ENCODE measurements at places on chromosomes 5 and 9.

- no peak for DNase-seq
Observed at GRCh38 chr5:68540798-68541590, 325.4 kb downstream of the PIK3R1 start.

- DNase-seq, result no peak
Observed at GRCh38 chr5:113214606-113215323, 220.0 kb downstream of the TSSK1B start.

- no peak for DNase-seq
Observed at GRCh38 chr5:170633235-170634081, 129.6 kb downstream of the KCNIP1 start.

GRCh38 chr5:181224390-181225229 lies 1.5 kb downstream of the TRIM41 start:
- no peak for DNase-seq

GRCh38 chr5:32916648-32917047 lies 205.5 kb downstream of the NPR3 start:
- no peak for DNase-seq

DNA sequence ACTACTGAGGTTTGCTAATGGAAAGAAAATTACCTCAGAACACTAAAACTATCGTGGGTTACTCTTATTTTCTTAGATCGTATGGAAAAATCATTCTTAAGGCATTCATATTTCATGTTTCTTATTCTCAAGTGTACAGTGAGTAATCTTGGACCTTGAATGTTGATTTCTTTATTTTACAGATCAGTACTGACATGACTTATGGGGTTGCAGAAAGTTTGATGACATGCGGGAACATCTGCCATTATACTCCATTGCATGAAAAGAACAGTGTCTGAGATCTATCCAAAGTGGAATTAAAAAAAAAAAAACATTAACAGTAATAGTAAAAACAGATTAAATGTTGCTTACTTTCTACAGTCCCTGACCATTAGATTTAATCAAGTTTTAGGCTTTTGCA lies 1290.2 kb upstream of the WWC1 start:
- no peak for DNase-seq

DNA sequence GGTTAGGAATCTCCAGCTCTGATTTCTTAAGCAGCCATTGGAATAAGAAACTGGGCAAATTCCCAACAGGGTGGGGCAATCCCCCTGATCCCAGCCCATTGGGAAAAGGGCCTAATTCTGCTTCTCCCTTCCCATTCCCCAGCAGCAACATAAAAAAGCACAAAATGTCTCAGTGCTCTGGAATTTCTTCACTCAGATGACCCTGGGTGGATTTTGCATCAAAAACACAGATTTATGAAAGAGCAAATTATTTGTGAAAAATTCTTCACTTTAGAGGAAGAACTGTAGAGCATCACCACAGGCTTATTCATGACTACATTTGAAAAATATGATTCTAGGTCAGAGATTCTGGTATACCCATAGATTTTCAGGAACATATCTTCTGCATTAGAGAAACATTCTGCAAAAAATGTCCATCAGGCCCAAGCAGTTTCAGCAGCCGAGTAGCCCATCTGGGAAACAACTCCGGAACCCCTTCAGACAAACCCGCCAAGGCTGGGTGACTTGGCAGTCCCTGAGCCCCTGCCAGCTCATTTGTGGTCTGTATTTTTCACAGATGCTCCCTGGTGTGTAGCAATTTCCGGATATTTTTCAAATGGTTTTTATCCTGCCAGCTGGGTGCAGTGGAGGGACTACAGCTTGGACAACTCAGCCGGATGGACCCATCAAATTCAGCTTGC lies 102.1 kb upstream of the RANBP3L start:
- no peak for DNase-seq

GRCh38 chr9:34628656-34629490 lies at the start of gene ARID3C:
Gene ARID3C (minus strand): TSS chr9:34629066. CDS start chr9:34628014, 1,052 bp downstream.
- DNase-seq, result no peak

- no peak for DNase-seq
Observed at GRCh38 chr5:134547579-134547978, 22.1 kb downstream of the JADE2 start.

GRCh38 chr5:123157791-123158581 lies 68.9 kb downstream of the PRDM6 start:
- DNase-seq, result no peak

- no peak for DNase-seq
Observed at GRCh38 chr5:56740868-56741267, 74.5 kb upstream of the MAP3K1 start.

DNA sequence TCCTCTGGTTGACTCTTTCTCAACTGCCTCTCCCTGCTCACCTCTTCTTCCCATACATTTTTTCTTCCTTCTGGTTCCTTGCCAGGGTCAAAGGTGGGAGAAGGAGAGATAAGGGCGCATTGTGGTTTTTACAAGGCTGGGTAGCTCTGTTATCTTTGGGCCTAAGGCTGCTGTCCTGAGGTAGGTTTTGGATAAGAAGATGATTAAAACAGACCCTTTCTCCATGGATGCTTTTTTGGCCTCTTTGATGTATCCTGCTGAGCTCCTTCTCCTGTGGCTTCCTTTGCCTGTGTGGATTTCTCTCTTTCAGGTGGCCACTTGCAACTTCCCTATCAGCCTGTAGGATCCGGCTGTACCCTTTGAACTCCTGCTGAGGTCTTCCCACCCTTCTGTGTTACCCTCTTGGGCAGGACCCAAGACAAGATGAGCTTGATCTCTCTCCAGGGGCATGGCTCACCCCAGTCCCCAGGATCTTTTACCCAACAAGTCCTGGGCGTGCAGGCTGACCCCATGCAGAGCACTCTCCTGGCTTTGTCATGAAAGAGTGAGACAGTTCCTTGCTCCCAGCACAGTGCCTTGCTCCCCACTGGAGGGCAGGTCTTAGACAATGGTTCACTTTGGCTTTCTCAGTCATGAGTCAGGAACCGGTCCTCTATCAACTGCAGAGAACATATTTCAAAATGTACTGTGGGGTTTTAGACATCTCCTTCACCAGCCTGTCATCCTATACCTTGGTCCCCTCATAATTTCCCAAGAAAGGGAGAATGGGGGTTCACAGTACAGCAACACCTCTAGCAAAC lies 197.9 kb downstream of the TLE4 start:
- DNase-seq, result no peak

DNA sequence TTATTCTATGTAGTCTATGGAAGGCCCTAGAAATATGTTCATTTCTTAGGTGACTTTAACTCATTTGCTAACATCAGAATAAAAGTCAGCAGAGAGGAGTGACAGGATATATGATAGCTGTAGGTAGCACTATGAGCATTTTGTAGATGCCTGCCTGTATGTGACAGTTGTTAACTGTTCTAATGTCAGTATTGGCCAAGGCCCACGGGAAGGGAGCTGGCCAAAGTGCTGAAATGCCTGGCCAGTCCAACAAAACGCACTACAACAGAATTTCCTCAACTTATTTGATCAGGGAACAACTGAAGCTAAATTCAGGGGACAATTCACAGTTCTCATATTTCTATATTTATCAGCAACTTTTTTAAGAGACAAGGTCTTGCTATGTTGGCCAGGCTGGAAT lies 20.8 kb downstream of the SV2C start:
- no peak for DNase-seq

GRCh38 chr9:28774433-28775235 lies 1201.4 kb upstream of the C9orf72 start:
- no peak for DNase-seq

- DNase-seq, result no peak
Observed at GRCh38 chr9:89339807-89340206, 21.5 kb downstream of the SECISBP2 start.

GRCh38 chr5:33105521-33105941 lies 335.2 kb upstream of the TARS1 start:
- no peak for DNase-seq

GRCh38 chr9:4389755-4390154 lies 89.9 kb upstream of the GLIS3 start:
- DNase-seq, result no peak

- no peak for DNase-seq
Observed at GRCh38 chr9:137691646-137692351, 73.0 kb downstream of the EHMT1 start.

DNA sequence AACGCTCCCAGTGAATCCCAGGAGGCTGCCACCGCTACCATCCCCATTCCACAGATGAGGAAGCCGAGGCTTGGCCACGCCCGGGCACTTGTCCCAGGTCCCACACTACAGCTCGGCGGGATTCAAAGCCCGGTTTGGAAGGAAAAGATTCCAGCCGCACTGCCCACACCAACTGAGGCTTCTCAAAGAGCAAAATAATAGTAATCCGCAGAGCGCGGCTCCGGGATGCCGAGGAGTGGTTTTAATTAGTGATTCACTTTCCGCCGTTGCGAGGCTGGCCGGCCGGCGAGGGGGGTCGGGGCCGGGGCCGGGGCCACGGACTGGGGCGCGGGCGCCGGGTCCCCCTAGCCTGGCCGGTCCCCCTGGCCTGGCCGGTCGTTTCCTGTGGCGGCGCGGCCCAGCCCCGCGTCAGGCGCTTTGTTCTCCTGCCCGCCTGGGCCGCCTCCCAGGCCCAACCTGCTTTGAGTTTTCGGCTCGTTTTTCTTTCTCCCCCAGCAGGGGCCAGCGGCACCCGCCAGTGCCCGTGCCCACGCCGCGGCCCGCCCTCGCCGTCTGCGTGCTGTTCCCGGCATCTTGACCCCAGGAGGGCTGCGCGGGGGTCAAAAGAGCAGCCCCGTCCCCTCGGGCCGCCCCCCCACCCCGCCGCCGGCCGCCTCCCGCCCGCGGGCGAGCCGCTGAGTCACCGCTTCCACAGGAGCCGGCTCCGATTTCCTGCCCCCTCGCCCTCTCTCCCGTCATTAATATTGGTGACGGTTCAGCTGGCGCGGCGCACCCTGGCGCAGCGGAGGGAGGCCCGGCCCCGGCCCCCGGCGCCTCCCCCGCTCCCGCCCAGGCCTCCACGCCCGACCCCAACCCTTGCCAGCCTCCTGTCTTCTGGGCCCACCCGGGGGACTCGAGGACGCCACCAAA lies 31.2 kb downstream of the FGF18 start:
- DNase-seq, result no peak

GRCh38 chr5:84589926-84590325 lies 205.2 kb upstream of the EDIL3 start:
- DNase-seq, result no peak

- no peak for DNase-seq
Observed at GRCh38 chr9:134618833-134619447, 22.7 kb upstream of the COL5A1 start.

DNA sequence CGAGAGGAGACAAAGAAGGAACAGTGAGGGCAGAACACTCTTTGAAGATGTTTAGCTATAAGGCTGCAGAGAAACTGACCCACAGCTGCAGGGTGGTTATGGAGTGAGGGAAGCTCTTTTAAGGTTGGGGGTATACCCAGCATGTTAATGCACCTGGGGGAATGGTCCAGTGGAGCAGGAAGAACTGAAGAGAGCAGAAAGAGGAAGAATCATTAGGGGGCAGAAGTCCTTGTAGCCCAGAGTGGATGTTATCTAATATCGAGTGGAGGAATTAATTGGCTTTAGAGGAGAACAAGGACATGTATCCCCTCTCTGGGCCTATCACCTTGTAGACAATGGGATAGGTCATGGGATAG lies 7.7 kb downstream of the IL4 start:
- DNase-seq, result no peak

DNA sequence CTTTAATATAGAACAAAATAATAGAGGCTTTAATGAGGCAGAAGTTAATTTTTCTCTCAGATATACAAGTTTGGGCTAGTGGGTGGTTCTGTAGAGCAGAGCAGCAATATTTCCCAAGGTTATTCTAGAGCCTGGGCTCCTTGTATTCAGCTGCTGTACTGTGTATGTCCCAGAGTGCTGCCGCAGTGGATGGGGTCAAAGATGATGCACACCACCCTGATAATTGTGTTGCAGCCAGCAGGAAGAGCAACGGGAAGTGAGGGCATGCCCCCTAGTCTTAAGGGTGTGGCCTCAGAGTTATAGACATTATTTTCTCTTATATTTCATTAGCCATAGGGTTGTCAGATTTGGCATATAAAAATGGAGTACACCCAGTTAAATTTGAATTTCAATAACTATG lies 23.9 kb upstream of the KIF4B start:
- DNase-seq, result no peak

- DNase-seq, result no peak
Observed at GRCh38 chr5:17951392-17952169, 317.3 kb downstream of the TAF11L14 start.

GRCh38 chr9:100033877-100034551 lies 64.8 kb downstream of the ERP44 start:
- no peak for DNase-seq

DNA sequence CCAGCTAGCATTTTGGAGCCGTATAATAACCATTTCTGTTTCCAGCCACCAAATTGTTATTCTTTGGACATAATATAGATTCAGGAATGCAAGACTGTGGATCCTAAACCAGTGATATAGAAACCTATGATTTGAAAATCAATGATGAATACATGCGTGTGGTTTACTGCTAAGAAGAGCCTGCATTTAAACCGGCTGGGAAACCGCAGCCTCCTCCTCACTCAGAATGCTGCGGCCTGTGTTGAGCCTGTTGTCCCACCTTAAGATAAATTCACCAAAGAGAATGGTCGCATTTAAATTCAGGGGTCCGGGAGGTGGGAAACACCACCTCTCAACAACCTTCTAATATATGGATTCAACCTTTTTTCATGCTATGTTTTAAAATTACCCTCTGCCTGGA lies 148.0 kb downstream of the MEF2C start:
- DNase-seq, result no peak

DNA sequence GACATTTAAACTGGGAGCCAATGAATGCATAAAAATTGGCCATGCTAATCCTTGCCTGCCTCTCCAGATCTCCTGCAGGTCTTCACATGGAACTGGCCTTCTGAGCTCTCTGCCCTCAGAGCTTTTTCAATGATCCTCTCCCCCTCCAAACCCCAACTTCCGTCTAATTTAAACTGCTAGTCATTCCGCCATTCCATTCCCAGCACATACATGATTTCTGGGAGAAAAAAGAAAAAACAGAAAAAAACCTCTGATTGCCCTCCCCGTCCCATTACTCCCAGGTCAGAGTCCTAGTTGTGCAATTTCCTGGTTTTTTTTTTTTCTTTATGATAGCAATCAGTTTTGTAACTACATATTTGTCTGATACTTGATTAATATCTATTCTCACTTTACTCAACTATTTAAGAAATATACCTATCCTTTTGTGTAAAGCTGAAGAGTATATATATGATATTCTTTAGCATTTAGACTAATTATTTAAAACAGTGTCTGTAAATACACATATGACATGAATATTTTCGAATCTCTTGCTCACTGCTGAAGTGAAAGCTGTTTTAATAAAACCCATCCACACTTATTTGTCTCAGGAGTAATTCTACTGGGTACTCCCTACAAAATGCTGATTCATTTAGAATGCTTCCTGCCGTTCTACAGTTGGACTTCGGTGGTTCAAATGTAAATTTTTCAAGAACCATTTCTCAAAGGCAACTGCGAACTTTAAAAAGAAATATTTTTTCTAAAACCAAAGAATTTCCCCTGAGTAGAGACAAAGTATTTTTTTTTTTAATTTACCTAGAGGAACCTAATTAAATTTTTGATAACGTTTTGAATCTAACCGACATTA lies 1.6 kb downstream of the HINT1 start:
- no peak for DNase-seq

GRCh38 chr5:175690586-175690985 lies 32.7 kb downstream of the HRH2 start:
- no peak for DNase-seq

GRCh38 chr9:31916591-31917241 lies 467.7 kb upstream of the ACO1 start:
- no peak for DNase-seq
